ENCODE measurements at places on chromosomes 3 and 15. TPM values are rescaled to one million over a fixed set of nuclear protein-coding genes. Genes with fewer than 3 reads are reported as not detected.

Gene GP5
- not detected for polyA plus RNA-seq

Gene IL12A
- polyA plus RNA-seq, result 0.09 TPM

Gene KNG1
- polyA plus RNA-seq, result not detected

Gene SLC22A14
- polyA plus RNA-seq, result 0.31 TPM

Gene GPR176
- polyA plus RNA-seq, result 0.30 TPM

Gene ARRDC4
- polyA plus RNA-seq, result 30.0 TPM

Gene HRG
- not detected for polyA plus RNA-seq

Gene GOLGA8T
- polyA plus RNA-seq, result not detected

Gene AADAC
- not detected for polyA plus RNA-seq

Gene GNAT1
- not detected for polyA plus RNA-seq

Gene ROPN1
- not detected for polyA plus RNA-seq

Gene MDFIC2
- polyA plus RNA-seq, result not detected

Gene PSMD6
- polyA plus RNA-seq, result 333 TPM

Gene SH2D7
- polyA plus RNA-seq, result not detected

Gene BRK1
- 117 TPM for polyA plus RNA-seq

Gene CCR8
- not detected for polyA plus RNA-seq

Gene C3orf49
- not detected for polyA plus RNA-seq

Gene CCDC54
- not detected for polyA plus RNA-seq

Gene ARHGAP31
- polyA plus RNA-seq, result 2.6 TPM

Gene ACKR2
- polyA plus RNA-seq, result 0.45 TPM

Gene EIF4A2
- polyA plus RNA-seq, result 397 TPM

Gene MGLL
- 64.9 TPM for polyA plus RNA-seq

Gene PAK6
- 1.1 TPM for polyA plus RNA-seq

Gene C2CD4A
- 6.7 TPM for polyA plus RNA-seq

Gene ABTB1
- 30.3 TPM for polyA plus RNA-seq

Gene CLDN18
- 0.03 TPM for polyA plus RNA-seq

Gene CCRL2
- polyA plus RNA-seq, result 1.1 TPM

Gene RPL39L
- 0.68 TPM for polyA plus RNA-seq

Gene SPTSSB
- polyA plus RNA-seq, result 0.04 TPM

Gene HIGD2B
- not detected for polyA plus RNA-seq

Gene TMEM266
- 0.87 TPM for polyA plus RNA-seq

Gene IMPG2
- 0.08 TPM for polyA plus RNA-seq

Gene SLC22A13
- polyA plus RNA-seq, result 0.29 TPM

Gene LEO1
- 18.6 TPM for polyA plus RNA-seq

Gene TUBGCP4
- polyA plus RNA-seq, result 12.1 TPM

Gene GPR62
- 0.04 TPM for polyA plus RNA-seq

Gene ESYT3
- polyA plus RNA-seq, result 3.5 TPM

Gene CASR
- polyA plus RNA-seq, result not detected

Gene KCNMB3
- polyA plus RNA-seq, result 0.65 TPM

Gene PLA2G4F
- 0.86 TPM for polyA plus RNA-seq

Gene SLC35G2
- 1.9 TPM for polyA plus RNA-seq

Gene SLC2A2
- polyA plus RNA-seq, result not detected

Gene MYRIP
- 0.62 TPM for polyA plus RNA-seq

Gene ALDH1A2
- 0.74 TPM for polyA plus RNA-seq

Gene RGMA
- polyA plus RNA-seq, result 129 TPM

Gene LRRIQ4
- not detected for polyA plus RNA-seq

Gene GASK1A
- polyA plus RNA-seq, result 0.62 TPM
